ENCODE measurements at places on chromosomes 13 and 19.

- DNase-seq = peak; percentile 4
Measured at GRCh38 chr13:40158218-40158617, 502.8 kb downstream of the COG6 start.

- no peak for DNase-seq
Measured at GRCh38 chr13:21048901-21049698, 12.3 kb downstream of the LATS2 start.

DNA sequence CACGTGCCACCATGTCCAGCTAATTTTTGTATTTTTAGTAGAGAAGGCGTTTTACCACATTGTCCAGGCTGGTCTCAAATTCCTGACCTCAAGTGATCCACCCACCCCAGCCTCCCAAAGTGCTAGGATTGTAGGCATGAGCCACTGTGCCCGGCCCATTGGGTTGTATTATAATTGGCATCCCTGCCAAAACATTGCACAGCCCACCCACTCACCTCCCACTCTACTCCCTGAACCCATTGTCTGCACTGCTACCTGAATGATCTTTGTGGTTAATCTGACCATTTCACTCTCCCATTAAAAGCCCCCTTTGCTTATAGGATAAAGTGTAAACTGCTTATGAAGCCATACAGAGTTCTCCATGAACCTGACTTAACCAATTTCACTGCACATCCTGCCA lies 26.3 kb upstream of the KCTD12 start:
- DNase-seq = no peak

- no peak for DNase-seq
Measured at GRCh38 chr13:31352467-31352866, 152.7 kb downstream of the B3GLCT start.

GRCh38 chr19:48249502-48250014 lies 6.2 kb downstream of the CARD8 start:
- peak; percentile 86 for DNase-seq

GRCh38 chr13:33202644-33203169 lies 82.8 kb downstream of the STARD13 start:
- DNase-seq = peak; percentile 21

DNA sequence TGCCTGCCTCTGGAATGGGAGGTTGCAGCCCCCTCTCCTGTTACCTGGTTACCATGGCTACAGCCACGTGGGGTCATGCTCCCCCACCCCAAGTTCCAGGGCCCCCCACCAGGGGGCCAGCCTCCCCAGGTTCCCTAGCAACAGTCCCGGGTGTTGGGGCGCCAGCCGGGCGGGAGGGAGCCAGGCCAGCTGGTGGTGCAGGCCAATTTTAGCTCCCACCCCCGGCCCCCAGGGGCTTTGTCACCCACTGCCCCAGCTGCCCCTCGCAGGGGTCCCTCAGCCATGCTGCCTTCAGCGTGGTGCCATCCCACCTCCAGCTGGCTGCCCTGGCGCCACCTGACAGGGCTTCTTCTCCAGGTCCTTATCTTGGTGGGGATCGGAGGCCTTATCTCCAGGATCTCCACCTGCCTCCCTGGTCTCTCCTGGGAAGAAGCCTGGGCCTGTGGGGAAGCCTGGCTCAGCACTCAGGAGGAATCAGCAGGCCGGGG lies 3.0 kb downstream of the MARK4 start:
- DNase-seq = no peak

- no peak for DNase-seq
Measured at GRCh38 chr13:106529415-106530170, 5.9 kb downstream of the EFNB2 start.

DNA sequence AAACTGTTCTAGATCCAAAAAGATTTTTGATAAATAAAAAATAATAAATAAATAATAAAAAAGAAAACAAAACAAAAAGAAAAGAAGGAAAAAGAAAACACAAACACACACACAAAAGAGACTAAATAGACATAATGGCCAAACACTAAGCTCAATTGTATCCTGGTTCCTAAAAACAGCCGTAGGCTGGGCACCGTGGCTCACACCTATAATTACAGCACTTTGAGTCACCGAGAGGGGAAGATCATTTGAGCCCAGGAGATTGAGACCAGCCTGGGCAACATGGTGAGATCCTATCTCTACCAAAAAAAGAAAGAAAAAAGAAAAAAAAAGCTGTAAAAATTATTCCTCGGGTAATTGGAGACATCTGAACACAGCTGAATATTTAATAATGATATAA lies 8.9 kb downstream of the ETHE1 start:
- DNase-seq = no peak

DNA sequence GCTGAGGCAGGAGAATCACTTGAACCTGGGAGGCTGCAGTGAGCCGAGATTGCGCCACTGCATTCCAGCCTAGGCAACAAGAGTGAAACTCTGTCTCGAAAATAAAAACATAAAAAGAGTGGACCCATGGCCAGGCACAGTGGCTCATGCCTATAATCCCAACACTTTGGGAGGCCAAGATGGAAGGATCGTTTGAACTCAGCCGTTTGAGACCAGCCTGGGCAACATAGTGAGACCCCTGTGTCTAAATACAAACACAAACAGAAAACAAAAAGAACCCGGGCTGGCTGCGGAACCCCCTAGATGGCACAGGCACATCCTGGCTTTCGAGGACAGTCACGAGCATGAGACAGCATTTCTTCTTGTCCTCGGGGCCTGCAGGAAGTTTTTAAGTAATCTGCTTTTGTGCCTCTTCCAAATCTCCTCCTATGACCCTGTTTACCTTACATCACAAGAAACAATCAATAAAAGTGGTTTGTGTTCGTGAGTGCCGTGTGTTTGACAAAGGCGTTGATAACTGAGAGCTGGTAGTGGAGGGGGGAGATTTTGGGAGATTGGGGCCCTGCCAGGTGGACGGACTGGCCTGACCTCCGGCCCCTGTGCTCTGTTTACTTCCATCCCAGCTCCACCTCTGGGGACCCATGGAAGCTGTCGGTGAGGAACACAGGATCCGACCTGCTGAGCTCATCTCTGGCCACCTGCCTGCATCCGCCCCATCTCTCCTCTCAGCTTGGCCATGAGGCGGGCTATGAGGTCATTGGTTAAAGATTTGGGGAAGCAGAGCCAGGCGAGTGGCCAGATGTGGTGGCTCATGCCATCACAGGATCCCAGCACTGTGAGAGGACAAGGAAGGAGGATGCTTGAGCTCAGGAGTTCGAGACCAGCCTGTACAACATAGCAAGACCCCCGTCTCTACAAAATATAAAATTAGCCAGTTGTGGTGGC lies 5.9 kb upstream of the GDF15 start:
- DNase-seq = peak; percentile 72

- peak; percentile 91 for DNase-seq
Measured at GRCh38 chr19:531009-531752, 379 bp upstream of the CDC34 start.

GRCh38 chr19:36049080-36049698 lies 4.9 kb downstream of the THAP8 start:
- DNase-seq = no peak

DNA sequence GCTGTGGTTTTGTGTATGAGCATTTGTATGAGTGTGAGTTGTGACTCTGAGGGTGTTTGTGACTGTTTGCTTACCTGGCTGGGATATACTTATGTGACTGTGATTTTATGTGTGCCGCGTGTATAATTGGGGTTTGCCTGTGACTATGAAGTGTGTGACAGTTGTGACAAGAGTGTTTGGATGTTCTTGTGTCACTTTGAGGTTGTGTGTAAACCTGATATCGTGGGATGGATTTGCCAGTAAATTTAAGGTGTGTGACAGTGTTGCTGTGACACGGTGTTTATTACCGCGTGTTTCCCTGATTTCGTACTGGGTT lies 442 bp downstream of the ZNF420 start:
- no peak for DNase-seq

- no peak for DNase-seq
Measured at GRCh38 chr19:53086949-53087348, 16.3 kb downstream of the ZNF160 start.

- DNase-seq = peak; percentile 61
Measured at GRCh38 chr13:52070929-52071523, 46.5 kb downstream of the UTP14C start.

DNA sequence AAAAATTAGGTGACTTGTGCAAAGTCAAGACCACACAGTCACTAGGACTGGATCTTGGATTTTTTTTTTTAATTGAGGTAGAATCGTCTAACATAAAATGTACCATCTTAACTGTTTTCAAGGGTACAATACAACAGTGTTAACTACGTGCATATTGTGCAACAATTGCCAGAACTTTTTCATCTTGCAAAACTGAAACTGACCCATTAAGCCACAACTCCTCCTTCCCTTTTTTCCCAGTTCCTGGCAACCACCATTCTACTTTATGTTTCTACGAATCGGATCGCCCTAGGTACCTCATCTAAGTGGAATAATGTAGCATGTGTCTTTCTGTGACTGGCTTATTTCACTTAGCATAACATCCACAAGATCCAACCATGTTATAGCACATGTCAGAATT lies 37.5 kb upstream of the POMP start:
- no peak for DNase-seq

GRCh38 chr19:49425922-49426592 lies 869 bp downstream of the GFY start:
- DNase-seq = peak; percentile 34

GRCh38 chr19:18434411-18435175 lies 3.3 kb downstream of the ISYNA1 start:
- DNase-seq = peak; percentile 65

DNA sequence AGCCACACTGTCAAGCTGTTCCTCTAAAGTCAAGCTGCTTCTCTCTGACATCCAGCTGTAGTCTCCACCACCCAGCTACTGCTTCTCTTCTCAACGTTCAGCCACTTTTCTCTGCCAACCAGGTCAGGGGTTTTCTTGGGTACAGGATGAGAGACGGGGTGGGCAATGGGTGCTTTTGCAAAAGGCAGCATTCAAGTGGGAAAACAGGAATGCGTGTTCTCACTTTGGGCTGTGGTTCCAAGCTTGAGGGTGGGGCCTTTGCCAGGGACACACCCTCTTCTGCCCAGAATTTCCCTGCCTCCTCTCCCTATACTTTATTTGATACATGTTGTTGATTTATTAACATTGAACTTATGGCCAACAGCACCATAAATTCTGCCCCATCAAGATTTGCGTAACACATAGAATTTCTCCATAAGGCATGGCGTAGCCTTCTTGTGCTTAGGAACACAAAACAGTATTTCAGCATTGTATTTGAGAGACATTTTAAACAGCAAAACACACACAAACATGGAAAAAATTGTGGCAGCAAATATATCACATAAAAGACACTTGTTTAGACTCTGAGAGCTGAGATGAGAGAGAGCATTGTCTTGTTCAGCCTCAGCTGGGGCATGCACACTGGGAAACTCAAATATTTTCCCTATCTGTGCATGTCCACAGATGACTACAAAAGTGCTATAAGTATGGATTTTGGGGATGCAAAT lies 392.8 kb downstream of the SLITRK6 start:
- DNase-seq = no peak

Measured in hematopoietic multipotent progenitor cell treated with erythropoietin and hydrocortisone succinate and interleukin-3 and kit ligand, for 6 days (in vitro differentiated cells).